Ureter (tissue), 1 donor: ENCODE measurements at places on chromosomes 13 and 19. TPM values are rescaled to one million over a fixed set of nuclear protein-coding genes. Genes with fewer than 3 reads are reported as not detected.

The GJB2 gene
- 4.9 TPM for total RNA-seq

The LHB gene
- total RNA-seq = not detected

The MED25 gene
- total RNA-seq = 42.2 TPM

The SIGLEC8 gene
- total RNA-seq = 6.3 TPM

The ALOX5AP gene
- 10.7 TPM for total RNA-seq
